ENCODE measurements at places on chromosomes 4 and X. TPM values are rescaled to one million over a fixed set of nuclear protein-coding genes. Genes with fewer than 3 reads are reported as not detected.

- no peaks in the 10 kb centered on the region for H3K36me3 ChIP-seq
- no peaks in the 10 kb centered on the region for H3K4me1 ChIP-seq
- peaks cover 10% of the 10 kb centered on the region for H3K27me3 ChIP-seq
- no peak overlapping the region for H3K4me3 ChIP-seq
- DNase-seq = no peak
- H3K27ac ChIP-seq = no peak overlapping the region
Observed at GRCh38 chrX:136076942-136077341, 70.4 kb upstream of the FHL1 start.

DNA sequence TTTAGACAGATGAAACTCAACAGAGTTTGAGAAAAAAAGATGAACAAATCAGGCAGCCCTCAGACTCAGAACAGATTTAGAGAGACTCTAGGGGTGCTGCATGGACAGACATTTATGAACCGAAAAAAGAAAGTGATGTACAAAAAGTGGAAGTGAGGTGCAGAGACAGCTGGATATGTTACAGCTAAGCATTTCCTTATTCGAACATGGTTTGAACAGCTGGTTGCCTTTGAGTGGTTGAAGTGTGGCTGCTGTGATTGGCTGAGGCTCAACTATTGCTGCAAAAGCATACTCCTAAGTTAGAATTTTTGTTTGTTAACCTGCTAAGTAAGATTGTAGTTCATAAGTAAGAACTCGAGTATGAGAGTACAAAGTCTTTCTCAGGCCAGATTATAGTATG is 331.5 kb upstream of the PABPC4L start:
- H3K36me3 ChIP-seq = no peaks in the 10 kb centered on the region
- no peak for DNase-seq
- H3K27me3 ChIP-seq = no peaks in the 10 kb centered on the region
- no peak overlapping the region for H3K4me3 ChIP-seq
- H3K4me1 ChIP-seq = no peaks in the 10 kb centered on the region
- no peak overlapping the region for H3K27ac ChIP-seq

- no peak overlapping the region for H3K27ac ChIP-seq
- no peaks in the 10 kb centered on the region for H3K4me1 ChIP-seq
- no peak overlapping the region for H3K4me3 ChIP-seq
- no peak for DNase-seq
- H3K27me3 ChIP-seq = no peaks in the 10 kb centered on the region
Observed at GRCh38 chr4:3809451-3810110, 43.4 kb downstream of the ADRA2C start.

DNA sequence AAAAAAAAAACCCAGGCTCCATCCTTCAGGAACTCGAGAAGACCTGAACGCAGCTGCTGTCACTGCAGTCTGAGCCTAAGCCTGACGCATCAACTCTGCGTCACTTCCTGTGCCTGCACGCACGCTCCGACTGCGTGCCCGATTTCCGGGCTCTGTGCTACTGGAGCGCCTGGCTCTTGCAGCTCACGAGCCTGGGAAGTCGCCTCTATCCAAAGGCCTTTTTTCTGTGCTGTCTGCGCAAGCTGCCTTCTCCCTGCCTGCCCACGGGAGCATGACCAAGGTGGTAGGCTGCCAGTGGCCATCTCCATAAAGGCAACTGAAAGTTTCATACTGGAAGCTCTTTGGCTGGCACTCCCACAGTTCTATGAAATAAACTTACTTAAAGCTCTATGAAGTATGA is 9.9 kb upstream of the GASK1B start:
- H3K27me3 ChIP-seq = peaks cover 5% of the 10 kb centered on the region
- H3K27ac ChIP-seq = no peak overlapping the region
- no peaks in the 10 kb centered on the region for H3K4me1 ChIP-seq
- DNase-seq = no peak

DNA sequence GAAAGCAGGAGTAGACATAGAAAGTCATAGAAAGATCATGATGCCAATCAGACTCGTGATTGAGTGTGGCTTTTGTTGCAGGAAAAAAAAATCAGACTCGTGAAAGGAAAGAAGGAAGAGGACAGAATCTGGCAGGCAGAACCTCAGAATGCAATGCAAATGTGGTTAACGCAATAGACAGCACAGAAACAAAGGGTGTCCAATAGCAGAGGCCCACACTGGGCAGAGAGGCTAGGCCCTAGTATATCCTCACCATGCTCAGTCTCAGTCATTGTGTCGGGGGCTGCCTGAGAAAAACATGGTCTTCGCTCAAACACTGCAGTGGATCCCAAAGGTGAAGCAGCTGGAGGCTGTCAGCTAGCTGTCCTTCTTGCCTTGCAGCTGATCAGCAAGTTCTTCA is 102.8 kb upstream of the MAOA start:
- no peaks in the 10 kb centered on the region for H3K36me3 ChIP-seq
- no peaks in the 10 kb centered on the region for H3K27me3 ChIP-seq
- H3K4me1 ChIP-seq = no peaks in the 10 kb centered on the region
- no peak overlapping the region for H3K27ac ChIP-seq

GRCh38 chrX:107565931-107566603 is 62.2 kb upstream of the PRPS1 start:
- H3K27ac ChIP-seq = no peak overlapping the region
- DNase-seq = no peak
- no peaks in the 10 kb centered on the region for H3K4me1 ChIP-seq
- no peak overlapping the region for H3K4me3 ChIP-seq

- H3K27me3 ChIP-seq = peaks cover 36% of the 10 kb centered on the region
- no peaks in the 10 kb centered on the region for H3K36me3 ChIP-seq
- DNase-seq = no peak
- H3K4me3 ChIP-seq = no peak overlapping the region
- no peak overlapping the region for H3K27ac ChIP-seq
- no peaks in the 10 kb centered on the region for H3K4me1 ChIP-seq
Observed at GRCh38 chr4:6464842-6465588, 7.4 kb downstream of the PPP2R2C start.

DNA sequence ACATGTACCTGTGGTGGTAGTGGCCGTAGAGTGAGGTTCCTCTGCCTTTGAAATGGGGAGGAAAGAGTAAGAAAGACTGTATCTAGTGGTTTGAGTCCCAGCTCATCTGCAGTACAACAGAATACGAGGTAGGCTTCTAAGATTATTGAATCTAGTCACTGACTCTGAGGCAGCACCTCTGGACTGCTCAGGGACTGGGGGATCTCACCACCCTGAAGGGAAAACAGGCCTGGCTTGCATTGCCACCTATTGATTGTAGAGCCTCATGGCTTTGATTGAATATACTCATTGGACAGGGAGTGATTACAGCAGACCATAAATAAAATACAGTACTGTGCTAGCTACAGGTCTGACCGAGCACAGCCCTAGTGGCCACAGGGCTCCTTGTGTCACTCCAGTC is 50.5 kb downstream of the GPR174 start:
- no peak for DNase-seq
- H3K36me3 ChIP-seq = peaks cover 32% of the 10 kb centered on the region
- H3K27me3 ChIP-seq = no peaks in the 10 kb centered on the region
- H3K4me1 ChIP-seq = no peaks in the 10 kb centered on the region

DNA sequence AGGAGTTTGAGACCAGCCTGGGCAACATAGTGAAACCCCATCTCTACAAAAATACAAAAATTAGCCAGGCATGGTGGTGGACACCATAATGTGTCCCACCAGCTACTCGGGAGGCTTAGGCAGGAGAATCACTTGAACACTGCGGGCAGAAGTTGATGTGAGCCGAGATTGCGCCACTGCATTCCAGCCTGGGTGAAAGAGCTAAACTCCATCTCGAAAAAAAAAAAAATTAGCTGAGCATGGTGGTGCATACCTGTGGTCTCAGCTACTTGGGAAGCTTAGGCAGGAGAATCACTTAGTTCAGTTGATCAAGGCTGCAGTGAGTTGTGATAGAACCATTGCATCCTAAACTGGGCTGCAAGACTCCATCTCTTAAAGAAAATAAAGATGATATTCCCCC is 91.2 kb downstream of the PLS3 start:
- H3K27ac ChIP-seq = no peak overlapping the region
- no peaks in the 10 kb centered on the region for H3K27me3 ChIP-seq
- no peak overlapping the region for H3K4me3 ChIP-seq

- H3K27me3 ChIP-seq = no peaks in the 10 kb centered on the region
- no peak overlapping the region for H3K27ac ChIP-seq
- peaks cover 21% of the 10 kb centered on the region for H3K36me3 ChIP-seq
- no peak overlapping the region for H3K4me3 ChIP-seq
- DNase-seq = no peak
Observed at GRCh38 chr4:8457646-8458252, 17.2 kb downstream of the TRMT44 start.

DNA sequence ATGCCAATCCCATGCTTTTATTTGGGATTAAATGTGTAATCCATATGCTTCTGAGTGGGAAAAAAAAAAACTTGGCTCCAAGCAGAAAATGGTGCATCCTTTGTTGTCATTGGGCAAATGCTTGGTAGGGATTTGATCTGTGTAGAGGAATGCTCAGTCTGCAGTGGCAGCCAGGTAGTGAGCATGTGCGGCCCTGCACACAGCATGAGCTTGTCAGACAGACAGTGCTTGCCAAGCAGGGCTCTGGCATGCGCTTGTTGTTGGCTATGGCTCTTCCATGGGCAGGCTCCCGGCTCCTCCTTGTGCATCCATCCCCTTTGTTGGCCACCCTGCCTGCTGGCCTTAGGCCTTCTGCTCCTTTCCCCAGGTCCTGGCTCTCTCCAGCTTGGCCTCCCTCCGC is 130.3 kb downstream of the GPR143 start:
- H3K27me3 ChIP-seq = no peaks in the 10 kb centered on the region
- no peak overlapping the region for H3K4me3 ChIP-seq
- no peak overlapping the region for H3K27ac ChIP-seq
- H3K36me3 ChIP-seq = peaks cover 2% of the 10 kb centered on the region
- no peak for DNase-seq

DNA sequence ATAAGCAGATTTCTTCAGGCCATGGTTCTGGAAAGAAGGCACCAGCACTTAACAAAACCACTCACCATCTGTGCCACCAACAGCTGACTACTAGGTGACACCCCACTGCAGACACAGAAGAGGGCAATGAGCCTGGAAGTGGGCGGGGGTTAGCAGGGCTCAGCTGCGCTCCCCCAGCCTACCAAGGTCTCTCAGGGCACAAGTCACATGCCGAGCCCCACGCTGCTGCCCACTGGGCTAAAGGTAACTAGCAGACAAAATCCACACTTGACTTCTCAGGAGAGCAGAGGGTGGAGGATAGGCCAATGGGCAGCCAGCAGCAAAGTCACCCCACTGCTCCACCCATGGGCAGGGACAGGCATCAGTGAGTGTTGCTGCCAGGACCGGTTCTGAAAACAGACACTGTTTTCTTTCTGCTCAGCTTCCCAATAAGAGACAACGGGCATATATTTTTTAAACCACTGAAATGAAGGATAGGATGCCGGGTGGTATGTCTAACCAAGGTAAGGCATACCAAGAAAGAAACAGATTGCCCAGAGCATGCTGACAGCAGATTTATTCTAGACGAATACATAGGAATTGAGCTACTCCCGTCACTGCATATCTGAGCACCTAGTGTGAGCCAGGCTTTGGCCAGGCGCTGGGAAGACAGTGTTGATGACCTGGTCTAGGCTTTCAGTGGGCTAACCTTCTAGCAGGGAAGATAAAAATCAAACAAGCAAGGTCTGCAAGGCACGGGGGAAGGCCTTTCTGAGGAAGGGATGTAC is 20.1 kb downstream of the ACSL1 start:
- H3K27ac ChIP-seq = peak overlapping the region; percentile 2
- no peak overlapping the region for H3K4me3 ChIP-seq
- H3K27me3 ChIP-seq = no peaks in the 10 kb centered on the region
- no peak for DNase-seq

DNA sequence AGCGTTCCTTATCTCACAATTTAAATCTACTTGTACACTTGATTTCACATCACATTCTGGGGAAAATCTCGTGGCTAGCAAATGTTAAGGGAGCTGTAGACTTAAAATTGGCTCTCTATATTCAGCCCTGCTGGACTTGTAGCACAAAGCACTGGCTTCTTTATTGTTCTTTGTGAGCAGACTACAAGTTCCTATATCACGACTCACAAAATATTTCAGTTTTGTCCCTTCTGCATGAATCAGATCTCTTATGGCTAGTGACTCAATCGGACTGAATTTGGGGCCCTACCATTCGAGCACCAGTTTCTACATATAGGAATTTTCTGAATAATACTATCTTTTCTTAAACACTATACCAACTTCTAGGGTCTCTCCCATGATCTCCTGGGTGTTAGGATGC is 390.1 kb downstream of the ADAM29 start:
- DNase-seq = no peak
- no peaks in the 10 kb centered on the region for H3K4me1 ChIP-seq
- no peak overlapping the region for H3K27ac ChIP-seq

DNA sequence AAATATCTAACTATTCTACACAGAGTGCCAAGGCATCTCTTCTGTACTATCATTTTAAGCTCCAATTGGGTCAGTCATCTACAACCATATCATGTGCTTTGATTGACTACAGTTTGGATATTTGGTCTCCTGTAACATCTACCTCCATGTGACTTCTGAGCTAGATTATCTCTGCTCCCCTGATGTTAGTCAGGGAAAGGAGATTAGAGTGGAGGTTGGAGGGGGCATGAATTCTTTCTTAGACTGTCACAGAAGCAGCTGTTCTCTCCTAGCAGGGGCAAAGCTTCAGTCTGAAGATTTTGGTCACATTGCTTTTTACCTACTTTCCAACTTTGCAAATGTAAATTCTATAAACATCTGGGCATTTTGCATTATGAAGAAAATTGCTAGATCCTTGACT is 62.6 kb upstream of the C4orf54 start:
- no peaks in the 10 kb centered on the region for H3K36me3 ChIP-seq
- no peak overlapping the region for H3K27ac ChIP-seq
- H3K4me3 ChIP-seq = no peak overlapping the region
- H3K27me3 ChIP-seq = peaks cover 5% of the 10 kb centered on the region
- no peaks in the 10 kb centered on the region for H3K4me1 ChIP-seq
- no peak for DNase-seq

- no peak for DNase-seq
- no peak overlapping the region for H3K27ac ChIP-seq
- no peak overlapping the region for H3K4me3 ChIP-seq
- no peaks in the 10 kb centered on the region for H3K4me1 ChIP-seq
Observed at GRCh38 chr4:6450709-6451108, 21.7 kb downstream of the PPP2R2C start.

GRCh38 chr4:80610199-80610598 is 274.7 kb downstream of the CFAP299 start:
- H3K36me3 ChIP-seq = no peaks in the 10 kb centered on the region
- H3K4me3 ChIP-seq = no peak overlapping the region
- peaks cover 2% of the 10 kb centered on the region for H3K27me3 ChIP-seq
- no peak for DNase-seq
- H3K4me1 ChIP-seq = no peaks in the 10 kb centered on the region

- peaks cover 15% of the 10 kb centered on the region for H3K4me1 ChIP-seq
- peaks cover 6% of the 10 kb centered on the region for H3K27me3 ChIP-seq
- no peak for DNase-seq
Observed at GRCh38 chr4:113437129-113437528, 324.4 kb downstream of the CAMK2D start.

Gene MAGEE1
- total RNA-seq = 1.8 TPM

Gene PCDH19
- total RNA-seq = not detected

Gene STBD1
- total RNA-seq = 0.51 TPM

All from activated T-helper 1 cell treated with anti-CD3 and anti-CD28 coated beads, Interleukin-12 subunit alpha, Interleukin-12 subunit beta, Interleukin-2, Interleukin-4 antibody, amounts not matched to agents 30 ng/mL and 10 ng/mL and 1 ng/mL, durations not matched to agents 14 hours and 24 hours and 36 hours (primary cell).